ENCODE measurements at places on chromosomes 13 and 19.
A peak's percentile ranks its signal among the peaks of the same experiment; 100 is the strongest.

- no peak for DNase-seq
Measured at GRCh38 chr13:21594715-21595545, 9.0 kb downstream of the MICU2 start.

- DNase-seq = peak; percentile 83
Measured at GRCh38 chr19:48837051-48837524, 797 bp upstream of the HSD17B14 start.

GRCh38 chr13:108919036-108919907 lies 289.9 kb downstream of the MYO16 start:
- DNase-seq = peak; percentile 23

DNA sequence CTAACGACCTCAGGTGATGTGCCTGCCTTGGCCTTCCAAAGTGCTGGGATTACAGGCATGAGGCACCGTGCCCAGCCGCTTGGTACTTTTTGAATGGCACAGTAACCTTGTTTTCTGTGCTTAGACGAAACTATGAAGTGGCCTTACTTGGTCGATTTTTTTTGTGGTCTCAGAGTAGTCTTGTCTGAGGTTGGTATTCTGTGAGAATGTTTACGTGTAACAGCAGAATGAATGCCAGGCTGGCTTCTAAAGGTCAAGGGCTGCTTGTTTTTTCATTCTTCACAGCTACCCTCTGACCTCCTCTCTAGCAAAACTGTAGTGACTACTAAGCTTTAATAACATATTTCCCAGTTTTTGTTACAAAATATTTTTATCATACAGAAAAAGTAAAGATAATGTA lies 313.3 kb downstream of the GPC6 start:
- no peak for DNase-seq

DNA sequence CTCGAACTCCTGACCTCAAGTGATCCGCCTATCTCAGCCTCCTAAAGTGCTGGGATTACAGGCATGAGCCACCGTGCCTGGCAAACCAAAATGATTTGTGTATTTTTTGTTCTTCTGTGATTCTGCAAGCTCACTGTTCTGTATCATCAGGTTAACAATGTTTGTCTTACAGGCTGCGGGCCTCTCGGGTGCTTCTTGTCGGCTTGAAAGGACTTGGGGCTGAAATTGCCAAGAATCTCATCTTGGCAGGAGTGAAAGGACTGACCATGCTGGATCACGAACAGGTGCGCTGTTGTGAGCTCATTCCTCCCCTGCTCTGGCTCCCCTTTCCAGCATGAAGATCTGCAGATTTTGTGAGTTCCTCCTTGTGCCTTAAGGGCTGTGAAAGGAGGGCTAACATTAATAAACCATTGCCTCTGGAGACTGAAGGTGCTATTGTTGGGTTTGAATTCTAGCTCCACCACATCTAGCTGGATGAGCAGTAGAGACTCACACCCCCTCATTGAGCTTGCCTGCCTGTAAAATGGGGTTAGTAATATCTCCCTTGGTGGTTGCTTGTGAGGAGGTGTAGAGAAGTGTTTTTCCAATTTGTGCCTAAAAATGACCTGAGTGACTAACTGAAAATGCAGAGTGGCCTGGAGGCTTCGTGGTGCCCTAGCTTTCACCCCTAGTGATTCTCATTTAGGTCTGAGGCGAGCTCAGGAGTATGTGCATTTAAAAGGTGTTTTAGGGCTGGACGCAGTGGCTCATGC lies 12.9 kb downstream of the SAE1 start:
- no peak for DNase-seq

- DNase-seq = no peak
Measured at GRCh38 chr13:19062019-19062646, 119.5 kb downstream of the TUBA3C start.

GRCh38 chr13:71613066-71613745 lies 253.8 kb downstream of the DACH1 start:
- no peak for DNase-seq

DNA sequence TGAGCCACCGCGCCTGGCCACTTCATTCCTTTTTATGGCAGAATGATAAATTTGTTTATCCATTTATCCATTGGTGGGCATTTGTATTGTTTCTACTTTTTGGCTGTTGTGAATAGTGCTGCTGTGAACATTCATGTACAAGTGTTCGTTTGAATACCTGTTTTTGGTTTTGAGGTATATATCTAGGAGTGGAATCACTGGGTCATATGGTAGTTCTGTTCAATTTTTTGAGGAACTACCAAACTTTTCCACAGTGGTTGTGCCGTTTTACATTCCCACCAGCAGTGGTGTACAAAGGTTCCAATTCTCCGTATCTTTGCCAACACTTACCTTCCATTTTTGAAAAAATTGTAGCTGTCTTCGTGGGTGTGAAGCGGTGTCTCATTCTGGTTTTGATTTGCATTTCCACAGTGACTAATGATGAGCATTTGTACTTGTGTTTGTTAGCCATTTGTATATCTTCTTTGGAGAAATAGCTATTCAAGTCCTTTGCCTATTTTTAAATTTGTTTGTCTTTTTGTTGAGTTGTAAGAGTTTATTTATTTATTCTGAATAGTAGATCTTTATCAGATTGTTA lies 55.7 kb downstream of the TM9SF2 start:
- DNase-seq = no peak

DNA sequence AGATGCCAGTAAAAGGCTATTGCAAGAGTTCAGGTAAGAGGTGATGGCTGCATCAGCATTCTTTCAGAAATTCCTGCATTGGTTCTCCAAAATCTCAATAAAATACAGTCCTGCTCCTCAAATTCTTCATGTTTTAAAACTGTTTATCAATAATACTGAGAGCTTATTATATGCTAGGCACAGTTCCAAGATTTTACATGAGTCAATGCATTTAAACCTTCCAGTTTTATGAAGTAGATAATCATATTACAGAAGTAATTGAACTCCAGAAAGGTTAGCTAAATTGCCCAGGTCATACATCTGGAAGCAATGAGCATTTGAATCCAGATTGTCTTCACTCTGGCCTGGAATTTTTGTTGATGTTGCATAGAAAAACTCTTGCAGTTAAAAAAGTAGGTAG lies 282.9 kb upstream of the SLITRK6 start:
- DNase-seq = no peak

- peak; percentile 45 for DNase-seq
Measured at GRCh38 chr19:6263735-6264444, 15.9 kb downstream of the MLLT1 start.
